ENCODE measurements at places on chromosomes 7 and 10.

DNA sequence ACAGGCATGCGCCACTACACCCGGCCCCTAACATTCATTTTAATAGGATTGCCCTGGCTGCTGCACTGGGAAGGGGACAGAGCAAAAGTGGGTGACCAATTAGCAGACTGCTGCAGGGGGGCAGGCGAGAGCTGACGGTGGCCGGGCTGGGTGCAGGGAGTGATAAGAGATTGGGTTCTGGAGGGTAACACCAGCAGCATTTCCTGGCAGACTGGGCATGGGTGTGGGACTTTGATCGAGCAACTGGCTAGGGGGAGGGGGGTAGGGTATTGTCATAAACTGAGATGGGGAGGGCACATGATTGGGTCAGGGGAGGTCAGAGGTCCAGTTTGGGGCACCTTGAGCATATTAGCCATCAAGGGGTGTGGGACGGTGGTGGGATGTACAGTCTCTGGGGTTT lies 20.2 kb upstream of the AMZ1 start:
- DNase-seq = no peak

- no peak for DNase-seq
These were observed 138.9 kb upstream of the FERD3L start for GRCh38 chr7:19284136-19284535.

DNA sequence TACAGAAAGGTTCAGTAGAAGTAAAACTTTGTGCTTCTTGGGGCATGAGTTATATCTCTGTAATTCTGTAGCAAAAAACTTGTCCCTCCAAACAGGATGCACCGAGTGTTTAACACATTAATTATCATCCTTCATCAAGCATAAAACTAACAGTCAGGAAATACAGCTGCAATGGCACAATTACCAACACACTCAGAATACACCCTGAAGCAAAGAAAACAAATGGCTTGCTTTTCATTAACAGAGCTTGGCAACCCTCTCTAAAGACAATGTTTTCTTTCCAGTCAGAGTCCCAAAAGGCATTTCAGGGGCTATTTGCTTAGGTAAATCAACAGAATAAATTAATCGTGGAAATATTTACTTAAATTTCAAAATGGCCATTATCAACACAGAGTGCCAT lies 107.7 kb downstream of the ICA1 start:
- no peak for DNase-seq

- no peak for DNase-seq
These were observed 533.7 kb upstream of the POM121L12 start for GRCh38 chr7:52501696-52502095.

- no peak for DNase-seq
These were observed 21.4 kb upstream of the ZNF273 start for GRCh38 chr7:64881461-64882287.

- DNase-seq = peak; percentile 27
These were observed at the start of gene HTR7 for GRCh38 chr10:90857635-90858460. Gene HTR7 (minus strand): TSS chr10:90858039. CDS start chr10:90857671, 368 bp downstream.
